T-cell (primary cell): ENCODE measurements at places on chromosomes 1 and 21.

GRCh38 chr21:44349847-44350772 is 3.3 kb upstream of the TRPM2 start:
- H3K27ac ChIP-seq = no peak overlapping the region
- H3K36me3 ChIP-seq = no peaks in the 10 kb centered on the region
- no peak overlapping the region for H3K4me3 ChIP-seq
- peaks cover 44% of the 10 kb centered on the region for H3K27me3 ChIP-seq

DNA sequence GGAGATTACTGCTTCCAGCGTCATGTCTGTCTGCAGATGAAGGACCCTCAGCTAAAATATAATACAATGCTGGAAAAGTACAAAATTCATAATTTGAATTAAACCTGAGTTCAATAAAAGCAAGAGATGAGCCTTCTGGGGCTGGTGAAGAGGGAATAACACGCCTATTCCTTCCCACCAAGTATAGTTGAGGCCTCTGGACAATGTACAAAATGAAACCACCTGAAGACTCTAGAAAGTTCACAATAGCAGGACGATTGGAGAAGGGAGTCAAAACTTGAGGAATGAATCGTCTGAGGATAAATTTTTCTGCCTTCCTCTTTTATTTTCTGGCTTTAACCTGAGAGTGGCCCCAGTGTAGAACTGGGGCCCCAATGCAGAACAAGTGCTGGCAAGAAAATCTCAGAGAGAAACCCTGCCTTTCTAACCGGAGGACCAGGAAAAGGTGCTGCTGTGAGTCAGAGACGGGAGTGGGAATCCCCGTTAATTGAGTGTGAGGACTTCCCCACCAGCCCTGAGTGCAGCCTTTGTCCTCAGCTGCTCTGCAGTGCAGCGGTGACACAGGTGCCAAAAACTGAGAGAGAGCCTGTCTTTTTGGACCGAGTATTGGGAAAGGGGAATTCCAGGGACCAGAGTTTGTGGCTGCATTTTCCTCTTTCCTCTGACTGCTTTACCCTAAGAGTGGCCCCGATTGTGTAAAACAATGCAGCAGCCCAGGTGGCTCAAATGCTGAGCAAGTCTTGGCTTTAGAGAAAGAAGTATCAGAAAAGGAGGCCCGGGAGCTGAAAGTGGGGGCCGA is 264.9 kb downstream of the DYRK1A start:
- H3K4me1 ChIP-seq = no peaks in the 10 kb centered on the region
- no peaks in the 10 kb centered on the region for H3K36me3 ChIP-seq
- DNase-seq = no peak
- H3K4me3 ChIP-seq = no peak overlapping the region
- no peak overlapping the region for H3K27ac ChIP-seq

GRCh38 chr21:28696844-28697410 is 295.8 kb downstream of the LTN1 start:
- no peak overlapping the region for H3K4me3 ChIP-seq
- no peaks in the 10 kb centered on the region for H3K36me3 ChIP-seq
- no peaks in the 10 kb centered on the region for H3K4me1 ChIP-seq
- H3K27ac ChIP-seq = no peak overlapping the region

DNA sequence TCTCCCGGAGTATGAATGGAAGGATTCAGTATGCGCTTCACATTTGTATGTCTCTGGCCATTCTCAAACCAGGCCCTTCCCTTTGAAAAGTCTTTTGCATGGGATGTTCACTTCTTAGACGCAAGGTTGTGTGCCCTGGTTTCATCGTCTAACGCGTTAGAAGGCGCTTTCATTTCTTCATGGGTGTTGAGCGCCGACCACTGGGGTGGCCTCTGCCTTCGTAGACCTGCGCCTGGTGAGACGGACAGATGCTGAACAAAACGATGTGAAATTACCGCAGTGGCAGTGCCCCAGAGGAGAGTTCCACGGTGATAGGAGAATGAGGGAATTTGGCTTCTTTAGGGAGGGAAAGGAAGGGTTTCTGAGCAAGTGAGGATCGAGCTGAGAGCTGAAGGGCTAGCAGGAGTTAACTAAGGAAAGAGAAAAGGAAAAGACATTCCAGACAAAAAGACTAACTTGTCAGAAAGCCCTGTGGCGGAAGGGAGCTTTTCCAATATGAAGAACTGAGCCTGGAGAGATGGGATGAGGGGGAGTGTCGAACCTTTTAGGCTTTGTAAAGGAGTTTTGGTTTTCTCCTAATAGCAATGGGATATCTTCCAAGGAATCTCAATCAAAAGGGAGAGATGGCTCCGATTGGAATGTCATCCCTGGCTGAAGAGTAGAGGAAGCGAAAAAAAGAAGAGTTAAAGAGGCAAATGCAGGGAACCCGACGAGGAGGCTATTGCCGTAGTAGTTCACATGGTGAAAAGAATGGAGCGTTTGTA is 951 bp downstream of the GGPS1 start:
- peak; percentile 60 for DNase-seq
- H3K4me1 ChIP-seq = peaks cover 15% of the 10 kb centered on the region
- no peaks in the 10 kb centered on the region for H3K27me3 ChIP-seq
- H3K36me3 ChIP-seq = no peaks in the 10 kb centered on the region

- no peak overlapping the region for H3K4me3 ChIP-seq
- peaks cover 10% of the 10 kb centered on the region for H3K4me1 ChIP-seq
- no peak overlapping the region for H3K27ac ChIP-seq
- no peaks in the 10 kb centered on the region for H3K36me3 ChIP-seq
- no peak for DNase-seq
- no peaks in the 10 kb centered on the region for H3K27me3 ChIP-seq
These were observed 2.3 kb downstream of the VPS26C start for GRCh38 chr21:37264808-37265207.

GRCh38 chr1:44377925-44378784 is 23.1 kb upstream of the ERI3 start:
- H3K27ac ChIP-seq = no peak overlapping the region
- H3K4me3 ChIP-seq = no peak overlapping the region
- H3K36me3 ChIP-seq = no peaks in the 10 kb centered on the region
- DNase-seq = peak; percentile 42
- no peaks in the 10 kb centered on the region for H3K27me3 ChIP-seq
- H3K4me1 ChIP-seq = no peaks in the 10 kb centered on the region

- H3K36me3 ChIP-seq = no peaks in the 10 kb centered on the region
- H3K4me1 ChIP-seq = peaks cover 7% of the 10 kb centered on the region
- DNase-seq = no peak
- H3K27me3 ChIP-seq = peaks cover 2% of the 10 kb centered on the region
- H3K4me3 ChIP-seq = no peak overlapping the region
These were observed 4.3 kb downstream of the INAVA start for GRCh38 chr1:200899015-200899386.

DNA sequence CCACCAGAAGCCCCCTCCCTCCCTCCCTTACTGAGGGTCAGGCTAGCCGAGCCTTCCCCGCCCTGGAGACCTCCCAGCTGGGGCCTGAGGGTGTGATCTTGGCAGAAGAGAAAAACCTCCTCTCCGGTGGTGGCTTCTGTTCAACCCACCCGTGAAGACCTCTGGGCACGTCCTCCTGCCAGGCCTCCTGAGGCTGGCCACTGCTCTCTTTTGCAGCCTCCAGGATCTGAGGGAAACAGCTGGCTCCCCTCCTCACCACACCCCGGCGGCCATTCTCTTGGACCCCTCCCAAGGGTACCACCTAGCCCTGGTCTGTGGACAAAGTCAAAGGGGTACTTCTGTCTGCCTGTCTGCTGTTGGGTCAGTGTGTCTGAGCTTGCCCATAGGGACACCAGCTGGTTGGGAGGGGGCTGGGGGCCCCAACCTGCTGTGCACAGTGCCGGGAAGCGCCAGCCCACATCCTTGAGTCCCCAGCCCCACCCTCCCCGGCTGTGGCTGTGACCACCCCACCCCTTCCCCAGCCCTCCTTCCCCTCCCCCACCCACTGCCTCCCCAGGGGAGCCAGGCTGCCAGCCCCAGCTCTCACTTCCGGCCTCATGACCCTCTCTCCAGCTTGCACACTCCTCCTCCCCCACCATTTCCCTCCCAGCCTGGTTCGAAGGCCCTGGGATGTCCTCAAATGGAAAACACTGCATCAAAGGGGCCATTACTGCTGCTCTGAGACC is 48.1 kb downstream of the AHDC1 start:
- H3K4me1 ChIP-seq = peaks cover 32% of the 10 kb centered on the region
- no peaks in the 10 kb centered on the region for H3K27me3 ChIP-seq
- H3K4me3 ChIP-seq = no peak overlapping the region
- peak; percentile 19 for DNase-seq

DNA sequence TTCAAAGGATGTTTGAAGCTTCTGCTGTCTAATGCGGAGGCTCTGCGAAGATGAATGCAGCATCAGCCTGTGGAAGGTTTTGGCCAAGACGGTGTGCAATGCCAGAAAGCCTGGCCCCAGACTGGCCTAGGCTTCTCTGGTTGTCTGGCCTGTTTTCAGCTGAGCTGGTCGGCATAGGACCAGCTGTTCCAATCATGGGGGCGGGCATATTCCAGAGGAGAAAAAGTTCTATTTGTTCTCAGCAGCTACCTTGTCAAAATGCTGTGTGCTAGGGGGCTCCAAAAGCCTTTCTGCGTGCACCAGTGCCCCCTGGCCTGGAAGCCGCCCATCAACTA is 57.6 kb downstream of the TGFB2 start:
- no peaks in the 10 kb centered on the region for H3K4me1 ChIP-seq
- no peaks in the 10 kb centered on the region for H3K27me3 ChIP-seq
- H3K36me3 ChIP-seq = no peaks in the 10 kb centered on the region
- no peak overlapping the region for H3K27ac ChIP-seq

DNA sequence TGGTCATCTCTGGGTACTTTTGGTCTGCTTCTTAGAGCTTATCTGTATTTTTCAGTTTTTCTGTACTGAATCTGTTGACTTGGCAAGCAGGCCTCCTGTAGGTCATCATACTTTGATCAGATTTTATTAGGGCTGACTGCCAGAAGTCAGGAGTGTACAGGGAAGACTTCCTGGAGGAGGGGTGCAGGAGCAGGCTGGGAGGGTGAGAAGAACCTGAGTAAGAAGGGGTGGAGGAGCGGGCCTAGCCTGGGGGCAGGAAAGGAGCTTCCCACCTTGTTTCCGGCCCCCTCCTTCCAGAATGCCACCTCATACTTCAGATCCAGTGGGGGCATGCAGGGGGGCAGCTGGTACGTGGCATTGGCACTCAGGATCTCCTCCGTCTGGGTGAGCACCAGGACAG is 18.3 kb upstream of the IL22RA1 start:
- no peaks in the 10 kb centered on the region for H3K4me1 ChIP-seq
- no peak overlapping the region for H3K4me3 ChIP-seq
- no peak overlapping the region for H3K27ac ChIP-seq
- DNase-seq = no peak
- no peaks in the 10 kb centered on the region for H3K27me3 ChIP-seq
- H3K36me3 ChIP-seq = no peaks in the 10 kb centered on the region

DNA sequence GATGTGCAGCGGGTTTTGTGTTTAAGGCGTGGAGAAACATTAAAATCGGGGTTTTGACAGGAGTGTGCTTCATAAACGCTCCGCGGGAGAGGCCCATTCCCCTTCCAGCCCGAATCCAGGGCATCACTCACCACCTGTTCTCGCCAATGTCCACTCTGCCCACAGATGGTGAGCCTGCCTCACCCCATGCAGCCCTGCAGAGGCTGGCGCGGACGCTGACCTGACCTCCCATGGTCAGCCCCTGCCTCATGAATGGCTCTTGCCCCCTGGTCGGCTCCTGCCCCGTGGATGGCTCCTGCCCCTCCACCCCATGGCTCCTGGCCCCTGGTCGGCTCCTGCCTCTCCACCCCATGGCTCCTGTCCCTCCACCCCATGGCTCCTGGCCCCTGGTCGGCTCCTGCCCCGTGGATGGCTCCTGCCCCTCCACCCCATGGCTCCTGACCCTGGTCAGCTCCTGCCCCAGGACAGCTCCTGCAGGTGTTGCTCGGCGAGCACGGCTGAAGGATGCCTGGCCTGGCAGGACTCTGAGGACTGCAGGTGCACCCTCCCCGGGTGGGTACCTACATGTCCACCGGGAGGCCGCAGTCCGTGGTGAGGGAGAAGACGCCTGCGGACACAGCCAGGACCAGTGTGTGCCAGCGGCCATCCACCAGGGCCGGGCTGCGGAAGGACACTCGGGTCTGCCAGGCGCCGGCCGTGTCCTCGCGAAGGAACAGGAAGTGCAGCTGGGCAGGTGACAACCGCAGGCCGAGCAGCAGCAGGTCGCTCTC is 6.7 kb downstream of the KRTAP10-1 start:
- H3K27ac ChIP-seq = no peak overlapping the region
- no peaks in the 10 kb centered on the region for H3K27me3 ChIP-seq
- no peak for DNase-seq
- H3K36me3 ChIP-seq = no peaks in the 10 kb centered on the region
- no peak overlapping the region for H3K4me3 ChIP-seq

- H3K27ac ChIP-seq = no peak overlapping the region
- H3K4me3 ChIP-seq = no peak overlapping the region
- no peak for DNase-seq
These were observed 3.6 kb upstream of the RD3 start for GRCh38 chr1:211495584-211495983.

DNA sequence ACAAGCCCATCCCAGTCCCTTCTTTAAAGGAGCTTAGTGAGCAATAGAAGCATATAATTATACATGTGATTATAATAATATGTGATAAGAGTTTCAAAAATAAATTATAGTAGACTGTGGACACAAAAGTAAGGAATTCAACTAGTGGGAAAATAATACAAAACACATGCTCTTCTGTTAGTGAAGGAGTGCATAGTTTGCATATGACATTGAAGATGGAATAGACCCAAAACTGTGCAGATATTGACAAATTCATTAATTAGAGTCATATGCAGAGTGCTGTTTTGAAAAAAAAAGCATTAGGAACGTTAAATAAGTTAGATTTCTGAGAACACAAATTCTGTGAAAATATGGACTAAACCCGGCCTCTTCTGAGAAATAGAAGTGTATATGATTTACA is 278.8 kb downstream of the ASTN1 start:
- H3K4me1 ChIP-seq = no peaks in the 10 kb centered on the region
- no peak overlapping the region for H3K27ac ChIP-seq
- H3K4me3 ChIP-seq = no peak overlapping the region
- H3K36me3 ChIP-seq = no peaks in the 10 kb centered on the region
- no peak for DNase-seq
- no peaks in the 10 kb centered on the region for H3K27me3 ChIP-seq

- peaks cover 99% of the 10 kb centered on the region for H3K4me1 ChIP-seq
- H3K27me3 ChIP-seq = no peaks in the 10 kb centered on the region
These were observed 8.9 kb downstream of the ZBTB7B start for GRCh38 chr1:155011437-155012025.

DNA sequence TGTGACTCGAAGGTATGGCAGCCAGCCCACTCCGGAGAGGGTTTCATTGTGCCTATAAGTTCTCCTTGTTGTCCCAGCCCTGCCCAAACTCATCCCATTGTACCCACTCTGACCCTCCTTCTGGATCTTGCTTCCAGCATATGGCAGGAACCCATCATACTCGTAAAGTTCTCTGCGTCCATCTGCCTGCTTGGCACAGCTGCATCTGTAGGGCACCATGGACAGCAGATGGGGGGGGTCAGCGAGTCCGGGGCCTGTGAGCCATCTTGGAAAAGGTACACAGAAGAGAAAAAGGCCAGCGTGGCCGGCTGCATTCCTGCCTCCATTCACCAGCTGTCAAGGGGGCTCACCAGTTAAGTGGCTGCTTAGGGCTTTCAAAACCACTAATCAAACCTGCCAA is 94.9 kb upstream of the IGSF21 start:
- H3K27ac ChIP-seq = no peak overlapping the region
- peaks cover 23% of the 10 kb centered on the region for H3K27me3 ChIP-seq

- no peaks in the 10 kb centered on the region for H3K4me1 ChIP-seq
- DNase-seq = no peak
- no peak overlapping the region for H3K27ac ChIP-seq
- no peaks in the 10 kb centered on the region for H3K36me3 ChIP-seq
These were observed 195.5 kb downstream of the ADSS2 start for GRCh38 chr1:244256086-244256676.
